ENCODE measurements at places on chromosomes 3 and 15.

DNA sequence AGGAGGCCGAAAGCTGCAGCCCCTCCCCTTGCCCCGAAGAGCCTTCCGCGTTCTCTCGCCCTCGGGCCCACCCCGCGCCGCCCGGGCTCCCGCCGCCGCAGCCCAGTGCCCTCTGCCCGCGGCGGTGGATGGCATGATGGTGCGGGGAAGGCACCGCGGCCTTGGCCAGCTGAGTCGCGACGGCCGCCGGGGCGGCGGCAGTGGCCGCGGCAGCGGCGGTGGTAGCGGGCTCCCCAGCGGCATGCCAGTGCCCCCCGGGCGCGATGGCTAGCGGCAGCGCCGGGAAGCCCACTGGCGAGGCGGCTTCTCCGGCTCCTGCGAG is 1.2 kb downstream of the TLNRD1 start:
- DNase-seq = no peak

GRCh38 chr3:104596551-104596950 is 770.2 kb upstream of the ALCAM start:
- peak; percentile 68 for DNase-seq

- no peak for DNase-seq
Measured at GRCh38 chr3:2535206-2535605, 436.5 kb downstream of the CNTN4 start.

DNA sequence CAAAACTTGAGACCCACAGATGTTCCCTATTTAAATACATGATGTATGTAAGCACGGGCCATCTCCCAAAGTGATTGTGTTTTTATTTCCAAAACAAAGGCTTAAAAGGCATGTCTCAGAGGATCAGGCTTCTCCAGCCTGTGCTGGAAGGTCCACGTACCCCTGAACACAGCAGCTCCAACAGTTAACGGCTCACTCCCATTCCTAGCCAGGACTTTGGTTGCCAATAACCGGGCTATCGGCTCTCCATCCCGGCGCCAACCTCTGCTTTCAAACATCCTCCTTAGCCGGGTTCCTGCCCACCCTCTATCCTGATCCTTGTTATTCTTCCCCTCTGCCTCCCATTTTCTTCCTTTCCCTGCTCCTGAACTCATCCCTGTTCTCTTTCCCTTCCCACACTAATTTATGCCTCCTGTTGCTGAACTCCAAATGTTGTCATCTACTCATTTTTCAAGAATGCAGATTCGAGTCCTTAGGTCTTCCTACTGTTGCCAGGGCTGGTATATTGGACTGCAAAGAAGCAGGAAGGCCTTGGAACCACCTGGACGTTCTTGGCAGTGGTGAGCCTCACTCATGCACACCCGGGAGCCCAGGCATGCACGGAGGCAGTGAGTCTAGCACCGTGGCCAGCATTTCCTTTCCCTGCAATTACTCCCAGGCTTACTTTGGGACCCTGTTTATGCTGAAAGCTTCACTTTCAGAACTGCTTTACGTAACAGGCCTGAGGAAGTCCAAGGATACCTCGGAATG is 128.4 kb upstream of the RAD18 start:
- no peak for DNase-seq

DNA sequence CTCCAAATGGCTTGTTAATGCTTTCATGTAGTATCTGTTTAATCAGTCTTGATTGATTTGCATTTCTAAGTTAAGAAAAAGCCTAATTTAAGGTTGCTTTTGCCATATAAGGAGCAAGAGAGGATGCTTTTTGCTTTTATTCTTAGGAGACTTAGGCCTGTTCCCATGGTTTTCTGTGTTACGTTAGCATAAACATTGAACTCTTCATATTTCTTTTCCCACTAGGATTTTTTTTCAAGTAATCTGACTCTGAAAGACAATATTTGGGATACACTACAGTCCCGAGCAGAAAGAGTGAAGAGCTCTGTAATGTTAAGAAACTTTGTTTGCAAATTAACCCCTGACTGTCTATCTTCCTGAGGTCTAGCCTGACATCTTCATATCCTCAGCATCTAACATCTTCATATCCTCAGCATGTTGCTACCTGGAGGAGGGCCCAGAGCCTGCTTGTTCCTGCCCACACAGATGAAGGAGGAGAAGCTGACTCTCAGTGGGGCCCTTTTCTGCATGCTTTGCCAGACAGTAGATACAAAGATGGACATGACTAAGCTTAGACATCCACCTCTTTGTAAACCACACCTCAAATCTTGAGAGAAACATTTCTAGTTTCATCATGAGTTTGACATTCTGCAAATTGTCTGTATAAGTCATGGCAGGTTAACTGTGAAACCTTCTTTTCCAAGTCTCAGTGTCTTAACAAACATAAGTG is 86.2 kb upstream of the COL6A5 start:
- no peak for DNase-seq

DNA sequence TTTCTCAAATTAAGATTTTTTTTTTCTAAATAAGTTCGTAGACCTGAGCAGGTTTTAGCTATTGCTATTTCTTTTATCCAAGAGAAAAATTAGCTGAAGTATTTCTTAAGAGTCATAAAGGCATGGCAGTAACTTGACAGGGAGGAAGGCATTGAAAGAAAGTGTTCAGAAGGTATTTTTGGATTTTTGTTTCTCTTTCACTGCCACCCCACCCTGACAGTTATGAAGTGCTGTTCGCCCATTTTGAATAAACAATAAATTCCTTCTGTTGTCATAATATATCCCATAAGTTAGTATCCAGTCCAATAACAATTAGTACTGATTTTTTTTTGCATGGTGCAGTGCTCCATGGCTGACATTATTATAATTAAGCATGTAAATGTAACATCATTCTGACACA is 363.0 kb downstream of the NR2F2 start:
- no peak for DNase-seq

GRCh38 chr3:27290760-27291159 is 78.4 kb downstream of the NEK10 start:
- no peak for DNase-seq

DNA sequence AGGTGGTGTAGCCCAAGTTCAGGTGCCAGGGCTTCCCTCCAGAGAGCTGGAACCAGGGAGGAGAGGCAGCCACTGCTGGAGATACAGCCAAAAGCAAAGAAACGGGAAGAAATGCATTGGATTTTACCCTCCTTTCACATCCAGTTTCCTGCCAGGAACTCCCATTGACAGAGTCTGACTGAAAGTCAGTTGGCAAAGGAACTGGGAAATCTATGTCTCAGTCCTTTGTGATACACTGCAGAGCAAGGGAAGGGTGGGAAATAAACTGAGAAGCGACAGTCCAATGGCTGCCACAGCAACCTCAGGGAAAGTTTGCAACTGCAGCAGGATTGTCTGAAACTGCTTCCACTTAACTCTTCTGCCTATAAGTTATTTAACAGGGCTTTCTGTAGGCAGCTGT is 142.6 kb downstream of the SATB1 start:
- no peak for DNase-seq

- DNase-seq = peak; percentile 34
Measured at GRCh38 chr3:23055733-23056376, 147.3 kb upstream of the UBE2E2 start.

- DNase-seq = no peak
Measured at GRCh38 chr3:117404730-117405129, 695.2 kb downstream of the TUSC7 start.

- DNase-seq = no peak
Measured at GRCh38 chr3:65398953-65399352, 639.8 kb downstream of the MAGI1 start.

DNA sequence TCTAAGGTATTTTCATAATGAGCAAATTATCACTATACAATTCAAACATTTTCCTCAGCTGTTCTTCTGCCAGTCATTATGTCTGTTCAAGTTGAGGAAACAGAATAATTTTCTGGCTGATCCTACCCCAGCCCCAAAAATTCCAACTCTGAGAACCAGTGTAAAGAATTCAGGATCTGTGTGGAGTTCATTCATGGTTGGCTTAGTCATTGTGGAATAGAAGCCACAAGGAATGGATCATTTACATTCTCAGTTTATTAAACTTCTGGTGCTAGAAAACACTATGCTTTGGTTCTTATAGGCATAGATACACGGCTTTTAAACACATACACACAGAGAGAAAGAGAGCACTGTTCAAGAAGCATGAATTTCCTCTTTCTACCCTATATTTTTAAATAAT is 134.6 kb downstream of the CMSS1 start:
- DNase-seq = no peak

DNA sequence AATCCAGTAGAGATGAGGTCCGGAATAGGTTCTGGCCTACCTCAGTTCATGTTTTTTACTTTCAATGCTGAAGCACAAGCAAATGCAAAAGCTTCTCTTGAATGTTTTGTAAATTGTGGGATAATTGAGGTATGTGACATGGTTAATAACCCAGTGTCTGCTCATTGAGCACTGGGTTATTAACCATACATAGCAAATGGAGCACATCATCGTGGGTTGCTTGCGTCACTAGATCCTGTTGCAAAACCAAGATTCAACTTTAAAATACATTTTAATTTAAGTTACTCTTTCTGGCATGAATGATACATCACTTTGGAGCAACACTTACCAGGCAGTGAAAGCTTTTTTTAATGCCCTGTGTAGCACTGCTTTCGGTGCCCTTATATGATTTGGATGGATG is 165.6 kb downstream of the IGF1R start:
- no peak for DNase-seq

DNA sequence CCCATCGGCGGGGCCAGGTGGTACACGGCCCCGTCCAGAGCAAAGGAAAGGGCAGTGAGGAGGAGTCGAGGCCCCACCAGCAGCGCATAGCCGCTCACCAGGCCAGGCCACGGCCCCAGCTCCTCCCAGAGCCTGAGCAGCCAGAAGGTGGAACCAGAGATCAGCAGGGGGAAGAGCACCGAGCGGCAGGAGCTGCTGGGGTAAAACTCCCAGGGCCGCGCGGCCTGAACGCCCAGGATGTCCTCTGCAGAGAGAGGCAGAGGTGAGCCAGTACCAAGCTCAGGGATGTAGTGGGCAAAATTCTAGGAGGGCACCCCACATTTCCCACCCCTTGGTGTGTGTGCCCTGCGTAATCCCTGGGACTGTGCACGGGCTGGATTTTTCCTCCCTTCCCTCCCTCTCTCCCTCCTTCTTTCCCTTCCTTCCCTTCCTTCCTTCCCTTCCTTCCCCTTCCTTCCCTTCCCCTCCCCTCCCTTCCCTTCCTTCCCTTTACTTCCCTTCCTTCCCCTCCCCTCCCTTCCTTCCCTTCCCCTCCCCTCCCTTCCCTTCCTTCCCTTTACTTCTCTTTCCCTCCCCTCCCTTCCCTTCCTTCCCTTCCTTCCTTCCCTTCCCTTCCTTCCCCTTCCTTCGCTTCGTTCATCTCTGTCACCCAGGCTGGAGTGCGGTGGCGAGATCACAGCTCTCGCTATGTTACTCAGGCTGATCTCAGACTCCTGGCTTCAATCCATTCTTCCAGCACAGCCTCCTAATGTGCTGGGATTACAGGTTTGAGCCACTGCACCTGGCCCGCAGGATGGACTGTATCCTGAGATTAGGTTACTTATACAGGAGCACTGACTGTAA is 6.3 kb upstream of the NCBP2 start:
- DNase-seq = no peak

GRCh38 chr3:7421065-7421464 is 560.1 kb downstream of the GRM7 start:
- DNase-seq = peak; percentile 6

DNA sequence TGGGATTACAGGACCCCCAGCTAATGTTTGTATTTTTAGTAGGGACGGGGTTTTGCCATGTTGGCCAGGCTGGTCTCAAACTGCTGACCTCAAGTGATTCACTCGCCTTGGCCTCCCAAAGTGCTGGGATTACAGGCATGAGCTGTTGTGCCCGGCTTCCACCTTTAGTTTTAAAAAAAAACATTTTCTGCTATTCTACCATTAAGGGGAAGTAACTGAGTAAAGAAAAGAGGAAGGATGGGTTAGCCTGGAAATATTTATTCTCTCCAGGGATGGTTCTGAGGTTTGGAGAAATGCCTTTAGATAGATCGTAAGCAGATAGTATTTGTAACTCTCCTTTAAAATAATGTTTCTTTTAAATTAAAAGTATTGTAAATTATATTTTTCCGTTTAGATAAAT is 3.1 kb downstream of the AP4E1 start:
- no peak for DNase-seq

GRCh38 chr15:96733721-96734120 is 403.2 kb downstream of the NR2F2 start:
- no peak for DNase-seq

- no peak for DNase-seq
Measured at GRCh38 chr3:49614936-49615335, 59.2 kb upstream of the APEH start.

GRCh38 chr3:180977498-180977897 is 12.0 kb downstream of the DNAJC19 start:
- DNase-seq = no peak

GRCh38 chr3:104992676-104993075 is 374.0 kb upstream of the ALCAM start:
- no peak for DNase-seq

- no peak for DNase-seq
Measured at GRCh38 chr3:150635526-150635925, 32.4 kb downstream of the SELENOT start.

GRCh38 chr15:66040211-66040892 is 171.1 kb downstream of the RAB11A start:
- no peak for DNase-seq

DNA sequence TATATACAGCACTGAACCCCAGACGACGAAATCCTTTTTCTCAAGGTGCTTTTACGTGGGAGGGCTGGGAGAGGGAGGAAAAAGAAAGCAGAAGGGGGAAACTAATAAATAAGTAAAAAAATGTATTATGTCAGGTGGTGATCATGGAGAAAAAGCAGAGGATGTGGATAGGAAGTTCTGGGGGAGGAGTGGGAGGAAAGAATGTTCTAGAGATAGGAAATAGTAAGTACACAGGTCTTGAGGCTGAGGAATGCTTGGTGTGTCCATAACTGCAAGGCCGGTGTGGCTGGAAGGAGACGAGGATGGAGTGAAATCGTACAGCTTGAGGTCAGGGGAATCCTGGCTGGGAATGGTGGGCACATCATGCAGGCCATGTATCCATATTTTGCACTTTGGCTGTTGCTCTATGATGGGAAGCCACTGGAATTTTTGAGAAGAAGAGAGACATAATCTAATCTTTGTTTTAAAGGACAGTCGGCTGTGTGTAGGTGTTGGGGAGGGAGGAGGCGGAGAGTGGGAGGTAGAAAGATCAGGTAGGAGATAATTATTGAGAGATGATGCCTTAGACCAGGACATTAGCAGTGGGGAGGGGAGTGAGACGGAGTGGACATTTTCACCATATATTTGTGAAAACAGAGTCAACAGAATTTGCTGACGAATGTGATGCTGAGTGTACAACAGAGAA is 1.8 kb upstream of the UBE2E2 start:
- no peak for DNase-seq
